D721Med (cell line): ENCODE measurements at places on chromosomes 4 and X.

GRCh38 chr4:39446483-39446841 lies 12.3 kb downstream of the RPL9 start:
- DNase-seq = no peak

DNA sequence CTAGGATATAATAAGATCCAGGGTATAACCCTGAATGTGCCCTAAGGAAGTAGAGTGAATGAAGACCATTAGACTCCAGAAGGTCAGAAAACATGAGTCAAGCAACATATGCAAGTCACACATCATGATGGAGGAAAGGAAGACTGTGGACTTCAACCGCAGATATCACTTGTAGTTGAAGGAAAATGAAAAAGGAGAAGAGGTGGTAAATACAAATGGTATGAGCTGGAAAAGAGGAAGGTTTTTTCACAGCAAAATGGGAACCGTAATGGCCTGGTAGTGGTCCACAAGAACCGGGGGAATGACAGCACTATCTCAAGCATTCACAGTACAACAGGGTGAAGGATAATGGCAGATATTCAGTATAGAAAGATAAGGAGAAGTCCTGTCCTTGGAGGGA lies 5.2 kb upstream of the SCFD2 start:
- DNase-seq = no peak

DNA sequence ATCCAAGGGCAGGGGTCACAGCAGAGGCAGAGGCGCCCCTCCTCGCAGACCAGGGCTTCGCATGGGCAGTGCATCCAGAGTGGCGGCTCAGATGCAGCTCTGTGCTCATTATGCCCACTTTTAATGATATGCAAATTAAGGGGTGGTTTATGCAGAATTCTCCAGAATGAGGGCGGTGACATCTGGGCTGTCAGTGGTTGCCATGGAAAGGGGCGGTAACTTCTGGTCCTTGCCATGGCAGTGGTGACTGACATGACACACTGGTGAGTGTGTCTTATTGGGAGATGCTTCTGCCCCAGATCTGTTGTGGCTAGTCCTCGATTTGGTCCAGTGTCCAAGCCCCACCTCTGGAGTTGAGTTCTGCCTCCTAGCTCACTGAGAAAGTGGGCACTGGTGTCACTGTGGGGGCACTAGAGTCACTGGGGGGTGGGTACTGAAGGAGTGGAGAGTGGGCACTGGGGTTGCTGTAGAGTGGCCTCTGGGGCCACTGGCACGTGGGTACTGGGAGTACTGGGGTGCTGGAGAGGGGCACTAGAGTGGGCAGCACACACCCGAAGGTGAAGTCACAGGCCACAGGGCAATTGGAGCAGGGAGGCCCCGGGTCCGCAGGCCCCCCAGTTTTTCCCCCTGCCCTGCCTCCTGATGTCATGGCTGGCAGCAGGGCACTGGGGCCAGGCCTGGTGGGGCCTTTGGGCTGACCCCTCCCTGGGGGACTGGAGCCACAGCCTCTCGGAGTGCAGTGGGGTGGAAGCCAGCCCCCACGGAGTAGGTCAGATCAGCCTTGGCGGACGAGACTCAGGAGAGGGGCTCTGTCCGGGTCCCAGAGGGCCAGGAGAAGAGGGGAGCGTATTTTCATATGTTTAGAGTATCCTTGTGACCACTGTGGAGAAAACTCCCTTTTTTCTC lies 98.6 kb upstream of the NKX1-1 start:
- no peak for DNase-seq

GRCh38 chrX:153651540-153652079 lies 4.6 kb downstream of the DUSP9 start:
- DNase-seq = no peak

DNA sequence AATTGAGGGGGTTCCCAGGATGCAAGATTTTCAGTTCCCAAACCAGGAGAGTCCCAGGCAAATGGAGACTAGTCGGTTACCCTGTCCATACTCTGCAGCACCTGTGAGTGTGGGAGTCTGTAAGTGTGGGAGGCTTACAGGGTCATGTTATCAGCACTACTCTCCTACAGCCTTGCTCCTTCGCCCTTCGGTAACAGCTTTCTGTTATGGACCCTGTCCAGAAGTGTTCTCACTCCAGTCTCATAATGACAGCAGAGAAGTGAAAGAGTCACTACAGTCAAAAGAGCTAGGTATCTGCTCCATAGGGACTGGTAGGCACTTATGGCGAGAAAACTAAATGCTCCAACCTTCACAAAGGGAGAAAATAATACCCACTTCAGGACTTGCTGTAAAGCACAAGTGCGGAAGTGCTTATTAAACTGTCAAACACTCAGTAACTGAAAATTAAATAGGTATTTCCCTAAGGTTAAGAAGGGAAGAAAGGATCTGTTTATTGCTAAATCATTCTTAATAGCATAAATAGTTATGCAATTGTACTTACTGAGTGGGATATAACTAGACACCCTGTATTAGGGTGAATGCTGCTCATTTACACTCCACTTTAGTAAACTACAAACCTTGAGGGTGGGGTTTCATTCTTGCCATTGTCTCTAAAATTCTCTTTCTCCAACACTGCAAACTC lies 2.7 kb upstream of the ADH7 start:
- no peak for DNase-seq

DNA sequence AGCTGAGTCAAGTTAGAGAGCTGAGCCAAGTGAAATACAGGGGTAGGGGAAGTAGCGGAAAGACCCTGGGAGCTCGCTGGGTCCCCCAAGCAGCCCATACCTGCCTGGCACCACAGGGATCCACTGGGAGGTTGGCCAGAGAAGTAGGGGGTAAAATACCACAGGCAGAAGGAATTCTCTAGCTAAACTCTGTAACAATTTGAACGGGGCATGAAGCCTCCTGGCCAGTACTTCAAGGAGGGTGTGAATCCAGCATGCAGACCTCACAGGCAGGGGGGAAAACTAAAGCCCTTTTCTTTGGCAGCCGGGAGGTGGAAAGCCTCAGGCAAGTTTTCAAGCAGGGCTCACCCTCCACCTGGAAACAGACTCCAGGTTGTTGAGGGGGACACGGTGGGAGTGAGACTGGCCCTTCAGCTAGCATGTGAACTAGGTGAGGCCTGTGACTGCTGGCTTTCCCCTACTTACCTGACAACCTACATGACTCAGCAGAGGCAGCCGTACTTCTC lies 3.7 kb upstream of the UGT2A1 start:
- no peak for DNase-seq

DNA sequence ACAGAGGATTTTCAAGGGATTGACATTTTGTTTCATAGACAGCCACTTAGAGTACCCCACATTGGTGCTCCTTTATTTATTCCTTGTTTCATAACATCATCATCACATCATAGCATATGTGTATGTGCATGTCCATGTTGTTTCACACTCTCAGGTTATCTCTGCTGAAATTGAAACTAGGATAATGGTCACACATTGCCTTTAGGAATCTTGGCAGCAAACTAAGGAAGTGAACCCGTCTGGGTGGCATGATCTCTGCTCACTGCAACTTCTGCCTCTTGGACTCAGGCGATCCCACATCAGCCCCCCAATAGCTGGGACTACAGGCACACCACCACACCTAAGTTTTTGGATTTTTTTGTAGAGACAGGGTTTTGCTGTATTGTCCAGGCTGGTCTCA lies 234.2 kb upstream of the ANKRD50 start:
- DNase-seq = no peak

DNA sequence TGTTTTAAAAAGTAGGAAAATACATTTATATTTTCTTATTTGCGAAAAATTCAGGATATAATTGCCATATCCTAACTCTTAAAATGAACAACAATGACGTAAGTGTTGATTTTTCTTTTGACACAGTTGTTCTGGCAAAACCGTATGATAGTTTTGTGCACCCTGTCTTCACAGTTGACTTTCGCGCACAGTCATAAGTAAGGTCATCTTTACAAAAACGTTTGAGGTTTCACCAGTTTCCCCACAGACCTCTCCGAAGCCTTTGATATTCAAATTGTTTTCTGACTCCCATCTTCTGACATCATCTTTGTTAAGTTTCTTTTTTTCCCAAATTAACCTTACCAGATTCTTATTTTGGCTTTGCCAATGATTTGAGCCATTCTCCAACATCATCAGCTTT lies 48.1 kb upstream of the ATXN3L start:
- no peak for DNase-seq

DNA sequence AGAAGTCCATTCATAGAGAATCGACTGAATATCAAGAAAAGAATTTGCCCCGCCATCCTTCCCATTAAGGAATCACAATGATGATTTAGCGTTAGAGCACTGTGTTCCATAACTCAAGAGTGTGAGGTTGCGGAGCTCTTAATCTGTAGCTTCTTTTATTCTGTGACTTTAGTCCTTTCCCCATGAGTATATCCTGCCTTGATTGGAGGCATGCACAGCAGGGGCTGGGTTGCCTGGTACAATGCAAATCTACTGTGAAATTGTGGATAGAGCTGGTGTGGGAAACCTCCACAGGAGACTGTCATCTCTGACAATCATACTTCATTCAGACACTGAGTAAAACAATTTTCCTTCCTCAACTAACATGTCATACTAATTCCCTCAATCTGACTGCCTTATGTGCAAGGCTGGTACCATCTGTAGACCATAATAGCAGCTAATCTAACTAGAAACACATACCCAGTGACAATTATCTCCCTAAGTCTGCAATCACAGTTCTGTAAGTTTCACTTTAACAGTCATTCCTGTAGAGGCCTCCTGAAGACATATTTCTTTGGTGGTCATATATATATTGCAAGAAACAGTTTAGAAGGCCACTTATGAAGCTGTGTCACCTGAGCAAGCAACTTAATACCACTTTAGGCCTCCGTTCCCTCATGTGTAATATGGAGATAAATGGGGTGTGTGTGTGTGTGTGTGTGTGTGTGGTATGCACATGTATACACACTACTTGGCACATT lies 355.2 kb upstream of the FAM241A start:
- DNase-seq = no peak

- no peak for DNase-seq
Measured at GRCh38 chr4:80144676-80145470, 52.4 kb upstream of the PRDM8 start.

DNA sequence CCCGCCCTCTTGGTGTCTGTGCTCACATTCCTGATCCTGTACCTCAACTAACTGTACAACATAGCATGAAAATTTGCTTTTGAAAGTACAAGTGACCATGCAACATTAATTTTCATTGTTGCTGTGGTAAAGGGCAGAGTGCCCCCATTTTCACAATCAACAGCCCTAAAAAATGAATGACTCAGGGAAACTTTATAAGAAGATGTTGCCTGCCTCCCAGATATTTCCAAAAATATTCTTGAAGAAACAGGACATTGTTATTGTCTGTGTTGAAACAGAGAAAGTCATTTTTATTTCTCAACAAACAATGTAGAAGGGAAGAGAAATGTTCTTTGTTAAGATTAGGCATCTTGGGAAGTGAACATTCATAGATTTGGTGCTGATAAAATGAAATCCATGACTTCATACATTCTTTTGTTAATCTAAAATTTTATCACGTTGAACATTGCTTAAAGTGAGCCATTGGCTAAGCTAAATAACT lies 113.9 kb upstream of the ANXA3 start:
- no peak for DNase-seq

DNA sequence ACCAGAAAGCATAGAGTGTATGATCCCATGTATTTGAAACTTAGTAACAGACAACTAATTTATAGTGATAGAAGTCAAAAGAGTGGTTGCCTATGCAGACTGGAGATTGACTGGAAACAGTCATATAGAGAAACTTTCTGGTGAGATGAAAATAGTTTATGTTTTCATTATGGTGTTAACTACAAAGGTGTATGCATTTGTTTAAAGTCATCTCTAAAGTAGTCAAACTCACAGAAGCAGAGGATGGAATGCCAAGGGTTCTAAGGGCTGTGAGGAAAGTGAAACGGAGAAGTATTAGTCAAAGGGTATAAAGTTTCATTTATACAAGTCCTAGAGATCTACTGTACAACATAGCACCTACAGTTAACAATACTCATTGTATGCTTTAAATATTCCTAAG lies 45.8 kb downstream of the ENOX2 start:
- no peak for DNase-seq

DNA sequence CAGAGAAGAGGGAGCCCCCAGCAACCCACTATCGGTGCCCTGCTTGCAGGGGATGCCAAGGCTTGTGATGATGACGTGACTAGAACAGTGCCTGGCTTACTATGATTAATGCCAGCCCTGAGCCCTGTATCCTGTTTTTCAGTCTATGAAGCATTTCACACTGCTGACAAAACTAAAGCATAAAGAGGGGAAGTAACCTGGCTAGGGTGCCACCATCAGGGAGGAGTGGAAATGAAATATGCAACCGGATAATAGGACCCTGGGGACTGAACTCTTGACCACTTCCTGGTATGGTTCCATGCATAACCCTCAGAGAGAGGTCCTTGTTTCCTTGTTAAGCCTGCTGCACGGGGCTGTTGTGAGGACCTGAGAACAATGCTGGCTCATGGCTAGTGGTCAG lies 50.3 kb downstream of the MED28 start:
- no peak for DNase-seq

GRCh38 chrX:153468008-153468580 lies 2.3 kb downstream of the HAUS7 start:
- no peak for DNase-seq

DNA sequence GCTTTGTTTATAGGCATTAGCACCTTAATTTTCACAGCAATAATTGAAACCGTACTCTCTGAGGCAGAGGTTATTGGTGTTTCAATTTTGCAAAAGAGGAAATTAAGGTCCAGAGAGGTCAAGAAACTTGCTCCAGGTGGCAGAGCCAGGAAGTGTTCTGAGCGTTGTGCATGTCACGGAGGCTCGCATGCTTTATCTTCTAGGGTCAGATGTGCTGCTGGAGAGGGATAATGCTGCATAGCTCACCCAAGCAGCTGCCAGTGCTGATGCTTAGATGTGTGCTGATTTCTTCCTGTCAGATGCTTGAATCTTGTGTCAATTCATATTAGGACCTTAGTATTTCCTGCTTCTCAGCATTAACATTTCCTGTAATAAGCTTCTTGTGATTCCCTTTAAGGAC lies 13.0 kb upstream of the FGF5 start:
- DNase-seq = no peak

DNA sequence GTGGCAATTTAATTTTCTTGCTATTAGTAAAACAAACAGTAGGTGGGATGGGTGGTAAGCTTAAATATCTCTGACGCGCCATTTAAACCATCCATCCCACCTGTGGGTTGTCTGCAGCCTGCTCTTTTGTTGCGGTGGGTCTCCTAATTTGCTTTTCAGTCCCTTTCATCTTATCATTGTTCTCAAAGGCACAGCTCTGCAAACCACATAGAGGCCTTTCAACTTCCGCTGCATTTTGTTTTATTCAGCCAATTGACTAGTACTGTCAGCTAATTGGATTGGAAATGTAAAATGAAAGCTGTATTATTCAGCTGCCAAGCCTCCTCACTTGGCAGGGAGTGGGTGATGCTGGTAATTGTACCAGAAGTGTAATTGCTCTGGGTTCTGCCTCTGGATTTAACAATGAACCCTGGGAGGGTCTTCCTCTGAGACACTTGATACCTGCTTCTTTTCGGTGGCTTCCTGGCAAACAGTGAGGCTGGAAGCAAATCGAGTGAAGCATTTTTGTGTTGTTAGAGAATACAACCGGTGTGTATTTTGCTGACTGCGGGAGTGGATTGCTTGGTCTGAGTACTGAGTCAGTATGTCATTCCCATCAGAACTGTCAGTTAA lies 165.6 kb downstream of the FRAS1 start:
- no peak for DNase-seq
